ENCODE measurements at places on chromosomes 6 and 20. TPM values are rescaled to one million over a fixed set of nuclear protein-coding genes. Genes with fewer than 3 reads are reported as not detected.

GRCh38 chr6:33344701-33345697 is 27.5 kb upstream of the ZBTB22 start:
- peak; percentile 86 for DNase-seq

GRCh38 chr20:4130404-4131189 is 115.2 kb upstream of the RNF24 start:
- peak; percentile 69 for DNase-seq

GRCh38 chr20:21136015-21136732 is 10.3 kb downstream of the KIZ start:
- DNase-seq: no peak

DNA sequence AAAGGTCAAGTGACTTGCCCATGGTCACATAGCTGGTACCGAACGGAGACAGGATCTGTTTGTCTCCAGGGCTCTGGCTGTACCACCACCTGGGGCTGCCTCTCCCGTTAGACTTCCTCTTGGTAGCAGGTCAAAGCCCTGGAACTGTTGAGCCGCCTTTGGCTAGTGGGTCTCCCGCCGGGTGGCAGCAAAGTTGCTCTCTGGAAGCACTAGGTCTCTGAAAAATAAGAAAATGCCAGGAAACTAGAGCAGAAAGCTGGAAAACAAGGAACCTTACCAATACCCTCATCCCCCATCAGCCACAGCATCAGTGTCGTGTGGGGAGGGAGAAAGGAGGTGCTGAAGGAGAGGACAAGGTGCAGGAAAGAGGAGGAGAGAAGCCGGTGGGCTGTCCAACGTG is 291.0 kb upstream of the SUPT3H start:
- no peak for DNase-seq

GRCh38 chr20:49620364-49621240 is 52.7 kb upstream of the PTGIS start:
- DNase-seq: no peak

- DNase-seq: no peak
These were observed 1.9 kb downstream of the SDC4 start for GRCh38 chr20:45346291-45346718.

- DNase-seq: no peak
These were observed 15.7 kb upstream of the MRAP2 start for GRCh38 chr6:84017709-84018452.

GRCh38 chr20:3551681-3552434 is 81.0 kb downstream of the ATRN start:
- DNase-seq: no peak

- DNase-seq: no peak
These were observed 78.0 kb upstream of the LYRM2 start for GRCh38 chr6:89716532-89716931.

DNA sequence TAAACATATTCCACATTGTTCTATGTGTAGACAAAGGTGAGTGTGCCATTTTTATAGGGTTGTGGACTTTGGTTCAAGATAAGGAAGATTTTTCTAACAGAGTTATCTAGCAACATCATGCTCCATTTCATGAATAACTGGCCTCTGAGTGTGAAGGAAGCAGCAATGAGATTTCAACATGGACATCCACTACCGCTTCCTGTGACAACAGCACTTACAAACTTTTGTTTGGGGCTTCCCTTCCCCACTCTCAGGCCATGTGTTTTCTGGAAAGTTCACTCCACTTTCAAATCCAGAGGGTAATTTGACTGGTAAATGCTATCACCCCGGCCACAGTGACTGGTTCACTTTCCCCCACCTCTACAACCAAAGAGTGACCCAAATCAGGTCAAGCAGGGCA is 38.1 kb upstream of the PROKR2 start:
- no peak for DNase-seq

DNA sequence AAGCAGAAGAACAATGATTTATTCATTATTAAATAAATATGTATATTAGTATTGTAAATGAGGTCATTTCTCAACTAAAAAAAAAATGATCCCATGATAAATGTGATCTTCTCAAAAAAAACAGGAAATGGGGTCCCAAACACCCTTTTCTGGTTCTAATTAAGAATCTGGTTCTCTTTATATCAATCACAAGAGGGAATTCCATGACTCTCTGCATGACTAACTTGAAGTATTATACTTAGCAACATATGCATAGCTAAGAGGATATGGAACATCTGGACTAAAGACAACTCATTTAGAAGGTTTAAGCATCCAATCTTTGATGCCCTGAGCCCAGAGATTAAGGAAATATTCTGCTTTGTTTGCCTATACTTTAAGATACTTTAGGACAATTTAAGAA is 89.7 kb upstream of the EMILIN3 start:
- DNase-seq: no peak

- DNase-seq: no peak
These were observed 81.8 kb downstream of the PHACTR1 start for GRCh38 chr6:12798326-12798725.

DNA sequence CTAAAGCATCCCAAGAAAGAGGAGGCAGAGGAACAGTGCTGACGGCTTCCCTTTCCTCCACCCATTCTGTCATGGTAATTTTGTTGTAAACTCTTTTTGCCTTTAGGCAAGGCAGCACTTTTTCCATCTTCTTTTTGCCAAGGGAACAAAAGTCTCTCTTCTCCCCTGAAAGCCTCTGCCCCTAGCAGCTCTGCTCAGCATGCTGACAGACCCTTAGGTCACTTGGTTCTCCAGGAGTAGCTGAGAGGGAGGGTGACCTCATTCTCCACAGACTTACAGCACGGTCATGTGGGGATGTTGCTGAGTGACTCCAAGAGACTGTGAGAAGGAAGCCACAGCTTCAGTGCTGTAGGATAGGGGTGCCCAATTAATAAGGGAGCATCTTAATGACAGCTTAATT is 81.1 kb upstream of the RALGAPA2 start:
- DNase-seq: peak; percentile 11

DNA sequence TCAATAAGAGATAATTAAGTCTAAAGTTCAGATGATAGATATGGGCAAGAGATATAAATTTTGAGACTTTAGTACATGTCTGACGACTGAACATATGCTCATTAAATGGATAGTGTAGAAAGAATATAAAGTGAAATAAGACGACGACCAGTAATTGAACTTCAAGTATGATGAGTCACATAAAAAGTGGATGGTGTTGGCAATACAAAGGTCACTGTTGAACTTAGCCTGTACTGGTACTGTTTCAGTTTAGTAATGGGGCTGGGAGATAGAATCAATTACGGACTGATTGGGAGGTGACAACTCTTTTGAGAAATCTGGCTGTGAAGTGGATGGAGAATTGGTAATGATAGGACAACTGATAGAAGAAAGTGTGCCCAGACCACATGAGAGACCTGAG is 68.1 kb downstream of the IBTK start:
- no peak for DNase-seq

FRMD1 gene
- not detected for total RNA-seq

KCNQ2 gene
- 0.17 TPM for total RNA-seq

CRISP3 gene
- total RNA-seq: not detected

ZNF391 gene
- 0.74 TPM for total RNA-seq

GSTA1 gene
- not detected for total RNA-seq

PDYN gene
- total RNA-seq: not detected
